ENCODE measurements at places on chromosomes 12 and 14.

DNA sequence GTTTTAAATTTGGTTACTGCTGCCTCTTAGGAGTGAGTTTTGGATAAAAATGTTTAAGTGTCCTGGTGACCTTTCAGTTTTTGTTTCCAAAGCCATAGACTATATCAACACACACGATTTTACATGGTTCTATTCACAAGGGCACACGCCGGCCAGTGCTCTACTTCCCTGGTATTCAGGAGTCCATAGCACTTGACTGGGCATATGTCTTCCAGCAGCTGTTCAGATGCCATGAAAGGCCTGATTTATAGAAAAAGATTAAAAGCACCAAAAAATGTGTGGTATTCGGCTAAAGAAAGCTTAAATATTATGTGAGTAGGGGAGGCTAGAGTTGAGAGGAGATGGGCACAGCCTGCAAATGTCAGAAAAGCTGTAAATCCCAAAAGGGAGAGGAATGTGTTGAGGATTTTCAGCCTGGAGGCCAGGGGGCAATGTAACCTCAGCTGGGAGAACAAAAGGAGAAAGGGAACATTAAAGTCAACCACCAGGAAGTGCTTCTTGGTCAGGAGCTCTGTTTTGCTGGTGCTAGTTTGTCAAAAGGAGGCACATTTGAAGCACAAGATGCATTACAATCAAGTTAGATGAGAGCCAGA lies 478.4 kb downstream of the RAD51B start:
- no peak for DNase-seq

GRCh38 chr12:43501703-43502102 lies 50.3 kb downstream of the ADAMTS20 start:
- DNase-seq = no peak

DNA sequence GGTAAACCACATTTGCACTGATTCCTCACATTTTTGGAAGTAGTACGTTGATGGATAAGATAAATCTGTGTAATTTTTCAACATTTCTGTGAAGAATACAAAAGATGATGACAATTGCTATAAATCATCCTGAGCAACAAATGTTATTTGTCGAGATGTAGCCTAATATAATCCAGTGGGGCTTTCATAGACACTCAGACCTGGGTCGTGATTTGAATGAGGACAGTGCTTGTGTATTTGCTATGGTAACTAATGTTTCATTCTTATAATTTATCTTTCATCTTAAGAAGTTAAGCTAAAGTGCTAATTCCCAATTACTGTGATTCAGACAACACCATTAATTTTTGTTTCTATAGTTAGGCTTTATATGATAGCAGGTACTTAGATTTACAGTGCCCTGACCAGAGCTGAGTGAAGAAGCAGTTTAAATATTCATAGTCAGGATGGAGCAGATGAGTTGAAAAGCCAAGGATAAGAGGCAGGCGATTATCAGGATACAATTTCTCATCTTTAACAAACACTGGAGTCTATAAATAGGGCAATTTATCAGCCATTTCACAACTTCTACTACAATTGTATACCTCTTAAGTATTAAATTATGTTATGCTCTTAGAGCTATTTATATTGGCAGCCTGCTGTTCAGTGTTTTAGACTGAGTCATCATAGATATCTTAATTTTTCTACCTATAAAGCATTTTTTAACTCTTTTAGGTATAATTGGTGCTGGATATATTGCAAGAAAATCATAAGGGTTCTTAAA lies 359.9 kb downstream of the TRHDE start:
- DNase-seq = no peak

GRCh38 chr14:65016471-65016870 lies 29.8 kb downstream of the FNTB start:
- DNase-seq = no peak

DNA sequence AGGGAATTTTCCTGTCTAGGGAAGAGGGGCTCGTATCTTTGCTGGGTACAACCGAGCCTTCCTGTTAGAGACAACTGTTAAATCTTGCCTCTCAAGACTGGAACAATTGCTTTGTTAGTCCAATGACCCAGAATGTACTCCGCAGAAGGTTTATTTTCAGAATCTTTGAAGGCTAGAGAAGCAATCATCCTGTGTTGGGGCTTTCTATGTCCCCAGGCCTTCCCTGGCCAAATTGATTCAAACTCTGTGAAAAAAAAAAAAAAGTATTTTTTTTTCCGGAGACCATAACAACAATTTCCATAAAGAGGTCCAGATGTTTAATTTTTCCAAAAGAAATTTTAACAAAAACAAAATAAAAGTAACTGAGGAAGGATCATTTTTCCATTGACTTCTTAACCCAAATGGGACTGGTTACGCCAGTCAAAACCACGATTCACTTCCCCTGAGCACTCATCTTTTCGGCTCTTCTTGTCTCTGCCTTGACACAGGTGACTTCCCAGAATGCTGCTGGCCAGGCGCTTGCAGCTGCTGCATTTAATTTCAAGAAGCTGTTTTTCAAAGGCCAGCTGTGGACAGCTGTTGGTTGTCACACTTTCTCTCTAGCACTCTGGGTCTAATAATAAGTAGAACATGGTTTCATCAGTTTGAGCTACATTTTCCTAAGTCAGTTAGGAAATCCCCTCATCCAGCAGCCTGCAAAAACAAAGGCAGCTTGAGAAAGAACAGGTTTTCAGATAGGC lies 81.6 kb upstream of the MANSC4 start:
- DNase-seq = no peak

DNA sequence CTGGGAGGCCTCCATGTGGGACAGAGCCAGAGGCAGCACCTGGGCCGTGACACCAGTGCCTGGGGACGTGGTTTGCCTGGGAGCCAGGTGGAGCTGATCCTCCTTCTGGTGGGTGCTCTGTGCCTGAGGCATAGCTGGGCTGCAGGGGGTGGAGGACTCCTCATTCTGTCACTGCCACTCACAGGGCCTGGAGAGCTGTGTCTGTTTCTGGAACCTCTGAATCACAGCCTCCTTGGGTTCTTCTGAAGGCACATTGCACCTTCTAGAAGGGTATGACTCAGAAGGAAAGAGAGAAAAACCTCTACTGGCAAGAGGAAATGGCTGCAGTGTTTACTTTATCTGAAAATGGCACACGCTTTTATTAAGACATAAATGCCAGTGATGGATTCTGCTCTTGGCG lies 659.8 kb downstream of the VRK1 start:
- DNase-seq = no peak

DNA sequence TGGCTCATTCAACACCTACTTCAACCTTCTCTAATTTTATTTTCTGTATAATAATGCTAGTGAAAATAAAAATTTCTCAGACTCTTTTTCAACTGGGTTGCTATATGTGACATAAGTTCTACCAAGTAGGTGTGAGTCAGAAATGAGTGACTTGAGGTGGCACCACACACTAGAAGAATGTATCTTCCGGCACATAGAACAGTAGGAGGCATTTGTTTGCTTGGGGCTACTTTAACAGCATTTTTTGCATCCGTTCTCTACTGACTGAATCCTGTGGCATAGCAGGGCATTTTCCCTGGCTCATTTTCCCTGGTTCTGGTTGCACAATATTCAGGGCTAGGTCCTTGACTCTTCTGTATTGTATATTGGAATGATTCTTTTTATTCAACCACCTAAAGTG lies 194.0 kb upstream of the SLC16A7 start:
- no peak for DNase-seq

- no peak for DNase-seq
Observed at GRCh38 chr12:89574736-89575208, 48.9 kb upstream of the POC1B start.

DNA sequence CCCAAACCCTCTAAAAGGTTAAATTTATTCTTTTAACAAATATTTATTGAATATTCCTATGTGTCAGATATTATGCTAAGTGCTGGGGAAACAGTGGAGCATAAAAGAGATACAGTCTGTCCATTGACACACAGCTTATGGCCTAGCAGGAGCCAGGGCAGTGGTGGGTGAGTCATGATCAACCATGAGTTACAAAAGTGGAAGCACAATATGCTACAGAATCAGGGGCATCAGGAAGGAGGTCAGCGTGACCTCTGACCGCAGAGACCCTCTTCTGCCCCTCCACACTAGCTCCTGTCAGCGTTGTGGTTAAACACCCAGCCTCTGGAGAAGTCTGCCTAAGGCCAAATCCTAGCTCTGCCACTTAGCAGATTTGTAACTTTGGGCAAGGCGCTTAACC lies 4.7 kb upstream of the PPP1R1A start:
- DNase-seq = no peak

DNA sequence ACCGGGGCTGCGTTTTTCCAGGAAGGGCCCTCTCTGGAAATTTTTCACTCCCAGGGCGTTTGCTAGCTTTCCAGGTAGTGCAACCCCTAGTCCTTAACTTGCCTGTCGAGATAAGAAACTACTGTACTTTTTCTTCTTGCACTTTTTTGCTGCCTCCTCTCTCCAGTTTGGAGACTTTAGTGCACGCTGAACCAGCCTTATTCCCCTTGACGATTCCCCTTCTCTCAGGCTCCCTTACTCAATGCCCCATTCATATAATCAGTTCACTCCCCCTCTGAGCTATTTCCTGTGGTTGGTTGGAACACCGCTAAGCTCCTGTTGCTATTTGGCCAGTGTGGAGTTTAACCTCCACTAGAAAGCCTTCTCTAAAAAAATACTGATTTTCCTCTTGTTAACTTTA lies 682 bp downstream of the CREBL2 start:
- no peak for DNase-seq

GRCh38 chr12:51759175-51759574 lies 89.3 kb downstream of the FIGNL2 start:
- DNase-seq = no peak

GRCh38 chr12:47813511-47814196 lies 6.0 kb downstream of the HDAC7 start:
- no peak for DNase-seq

Measured in keratinocyte (primary cell).